ENCODE measurements at places on chromosomes 6 and 20.

- DNase-seq: no peak
Measured at GRCh38 chr6:143698759-143699429, 21.1 kb downstream of the PHACTR2 start.

- no peak for DNase-seq
Measured at GRCh38 chr6:69813508-69813907, 16.7 kb upstream of the LMBRD1 start.

GRCh38 chr20:16395366-16395765 lies 177.9 kb downstream of the KIF16B start:
- no peak for DNase-seq

GRCh38 chr6:139962654-139963347 lies 588.4 kb upstream of the CITED2 start:
- no peak for DNase-seq

- DNase-seq: no peak
Measured at GRCh38 chr20:52313341-52313963, 121.9 kb upstream of the ZFP64 start.

- DNase-seq: no peak
Measured at GRCh38 chr6:36169023-36170007, 27.2 kb upstream of the BRPF3 start.

DNA sequence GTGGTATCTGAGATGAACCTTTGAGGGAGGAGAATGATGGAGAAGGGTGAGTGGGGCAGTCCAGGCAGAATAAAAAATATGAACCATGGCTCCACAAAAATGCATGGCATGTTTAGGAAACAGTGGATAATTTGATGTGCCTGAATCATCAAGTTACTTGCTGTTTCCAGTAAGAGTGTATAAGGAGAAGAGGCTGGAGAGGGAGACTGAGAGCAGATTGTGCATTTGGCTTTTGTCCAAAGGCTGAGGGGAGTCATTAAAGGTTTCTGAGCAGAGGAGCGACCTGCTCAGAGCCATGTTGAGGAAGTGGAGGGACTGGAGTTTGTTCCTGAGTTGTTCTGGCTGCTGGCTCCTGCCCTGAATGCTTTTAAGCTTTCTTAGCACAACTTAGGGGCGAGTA lies 6.1 kb downstream of the MMP24 start:
- no peak for DNase-seq

- DNase-seq: peak; percentile 46
Measured at GRCh38 chr20:25294459-25295385, 46.8 kb downstream of the PYGB start.

DNA sequence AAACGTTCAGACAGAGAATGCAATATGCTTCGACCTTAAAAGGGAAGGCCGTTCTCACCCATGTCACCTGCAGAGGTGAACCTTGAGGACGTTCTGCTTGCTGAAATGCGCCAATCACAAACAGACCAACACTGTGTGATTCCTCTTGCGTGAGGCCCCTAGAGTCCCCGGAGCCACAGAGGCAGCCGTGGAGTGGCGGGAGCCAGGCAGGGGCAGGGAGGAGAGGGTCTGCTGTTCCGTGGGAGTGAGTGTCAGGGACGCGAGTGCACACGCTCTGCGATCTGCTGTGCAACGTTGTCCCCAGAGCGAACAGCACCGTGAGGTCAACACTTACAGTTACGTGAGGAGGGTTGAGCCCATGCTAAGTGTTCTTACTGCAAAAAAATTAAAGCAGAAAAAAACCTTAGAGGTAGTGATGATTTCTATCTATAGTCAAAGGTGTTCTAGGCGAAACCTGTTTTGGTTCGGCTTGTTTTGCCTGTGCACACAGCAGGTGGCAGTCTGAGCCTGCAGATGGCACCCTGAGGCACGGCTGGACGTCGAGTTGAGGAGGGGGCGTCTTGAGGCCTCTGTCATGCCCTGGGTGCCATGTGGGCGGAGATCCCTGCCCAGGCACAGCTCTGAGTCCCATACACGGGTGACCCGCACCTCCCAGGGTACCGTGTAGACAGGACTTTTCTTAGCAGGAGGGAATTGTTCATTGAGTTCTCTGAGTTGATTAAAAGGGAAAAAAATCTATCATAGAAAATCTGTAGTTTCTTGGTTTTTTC lies 71.7 kb upstream of the FRMD1 start:
- no peak for DNase-seq

DNA sequence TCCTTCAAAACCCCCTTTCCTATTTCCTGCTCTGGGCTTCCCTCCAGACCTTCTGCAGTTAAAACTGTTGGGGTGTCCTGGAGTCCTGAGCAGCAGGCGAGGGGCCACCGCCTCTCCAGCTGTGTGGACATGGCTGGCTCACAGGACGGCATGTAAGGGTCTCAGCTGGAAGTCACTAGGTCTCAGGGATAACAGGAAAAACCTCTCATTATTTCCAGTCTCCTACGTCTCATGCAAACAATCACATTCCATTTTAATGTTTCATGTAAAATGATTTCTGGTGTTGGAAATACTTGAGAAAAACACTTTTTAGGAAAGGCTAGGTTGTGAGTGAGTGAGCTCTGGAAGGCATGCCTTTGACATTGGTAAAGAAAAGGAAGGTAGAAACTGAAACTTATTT lies 158.7 kb downstream of the SCML4 start:
- DNase-seq: no peak

DNA sequence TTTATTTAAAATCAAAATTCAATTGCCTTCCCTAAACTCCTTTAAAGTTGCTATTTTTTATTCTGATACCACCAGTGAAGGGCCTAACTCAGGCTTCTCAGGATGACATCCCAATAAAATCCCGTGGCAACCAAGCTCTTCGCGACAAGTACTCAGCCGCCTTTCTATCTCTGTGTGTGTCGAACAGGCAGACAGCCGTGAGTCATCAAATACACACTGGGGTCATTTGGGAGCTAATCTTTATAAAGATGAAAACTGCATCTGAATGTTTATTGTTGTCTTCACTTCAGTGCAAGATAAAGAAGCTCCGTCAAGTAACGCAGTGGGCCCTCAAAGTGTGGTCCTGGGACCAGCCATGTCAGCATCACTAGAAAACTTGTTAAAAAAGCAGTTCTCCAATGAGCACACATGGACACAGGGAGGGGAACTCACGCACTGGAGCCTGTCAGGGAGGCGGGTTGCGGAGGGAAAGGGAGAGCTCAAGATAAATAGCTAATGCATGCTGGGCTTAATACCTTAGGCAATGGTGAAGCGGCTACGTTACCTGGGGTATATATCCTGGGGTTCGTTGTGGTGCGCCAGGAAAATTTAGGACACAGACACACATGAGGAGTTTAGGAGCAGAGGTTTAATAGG lies 119.3 kb downstream of the RNF144B start:
- no peak for DNase-seq

GRCh38 chr6:135906542-135906941 lies 55.0 kb downstream of the PDE7B start:
- no peak for DNase-seq

- peak; percentile 11 for DNase-seq
Measured at GRCh38 chr6:118283766-118284165, 264.3 kb upstream of the PLN start.

DNA sequence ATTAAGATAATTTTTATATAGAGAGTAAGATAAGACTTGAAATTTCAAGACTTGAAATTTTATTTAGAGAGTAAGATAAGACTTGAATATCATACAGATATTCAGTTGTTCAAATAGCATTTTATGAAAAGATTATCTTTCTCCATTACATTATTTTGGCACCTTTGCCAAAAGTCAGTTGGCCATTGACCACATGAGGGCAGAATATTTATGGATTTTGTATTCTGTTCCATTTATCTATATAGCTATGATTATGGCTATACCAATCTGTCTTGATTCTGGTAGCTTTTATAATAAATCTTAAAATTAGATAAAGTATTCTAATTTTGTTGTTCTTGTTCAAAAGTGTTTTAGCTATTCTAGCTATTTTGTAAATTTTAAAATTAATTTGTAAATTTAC lies 537.9 kb upstream of the GJE1 start:
- DNase-seq: no peak

DNA sequence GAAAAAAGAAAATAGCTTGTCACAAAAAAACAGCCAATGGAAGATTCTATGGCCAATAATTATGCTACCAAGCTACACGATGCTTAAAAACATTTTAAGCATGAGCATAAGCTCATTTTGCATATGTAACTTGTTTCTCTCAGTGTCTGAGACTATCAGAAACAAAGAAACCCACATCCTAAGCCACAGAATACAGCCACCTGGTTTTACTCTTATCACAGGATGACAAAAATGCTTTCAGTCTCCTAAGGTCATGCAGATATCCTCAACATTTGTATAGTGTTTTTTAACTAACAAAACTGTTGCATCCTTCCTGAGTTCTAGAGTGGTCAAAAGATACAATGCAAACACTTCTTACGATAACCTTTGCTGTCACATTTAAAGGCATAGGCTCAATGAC lies 172.1 kb upstream of the RUNX2 start:
- DNase-seq: no peak

GRCh38 chr20:15081261-15081660 lies 743.8 kb upstream of the FLRT3 start:
- DNase-seq: no peak

GRCh38 chr6:36247693-36248092 lies 22.2 kb upstream of the PNPLA1 start:
- DNase-seq: no peak

DNA sequence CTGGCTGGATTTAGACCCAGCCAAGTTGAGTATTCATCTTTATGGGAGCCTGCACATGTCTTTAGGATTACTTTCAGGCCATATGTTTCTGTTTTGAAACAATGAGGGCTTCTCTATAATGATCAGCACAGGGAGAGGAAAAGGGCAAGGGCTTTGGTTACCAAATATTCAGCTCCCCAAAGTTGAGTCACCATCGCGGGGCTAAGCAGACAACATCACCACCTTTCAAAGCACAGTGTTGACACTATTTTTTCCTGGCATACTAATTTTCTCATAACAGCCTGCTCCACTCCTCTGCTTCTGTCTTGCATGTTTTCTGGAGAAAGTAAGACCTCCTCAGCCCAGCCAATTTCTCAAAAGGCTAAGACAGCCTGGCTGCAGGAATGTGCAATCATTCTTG lies 4.9 kb downstream of the SCML4 start:
- no peak for DNase-seq

GRCh38 chr6:154605178-154605881 lies 94.8 kb upstream of the CNKSR3 start:
- DNase-seq: no peak

DNA sequence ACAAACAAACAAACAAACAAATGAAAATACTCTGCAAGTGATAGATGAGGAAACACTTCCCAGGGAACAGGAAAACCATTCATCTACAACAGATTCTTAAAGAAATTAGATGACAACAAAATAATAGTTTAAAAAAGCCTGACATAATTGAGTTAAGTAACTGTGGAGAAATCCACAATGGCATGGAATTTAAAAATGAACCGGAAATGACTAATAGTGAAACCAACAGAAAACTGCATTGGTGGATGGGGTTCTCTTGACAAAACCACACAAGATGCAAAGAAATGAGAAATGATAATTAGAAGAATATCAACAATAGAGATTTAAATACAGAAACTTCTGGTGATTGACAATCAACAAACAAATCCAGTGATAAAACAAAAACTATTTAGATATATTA lies 785.6 kb downstream of the QKI start:
- DNase-seq: no peak

All from stimulated activated CD8-positive, alpha-beta memory T cell treated with anti-CD3 and anti-CD28 coated beads, Interleukin-4, amount 100 ng/mL, for 24 hours (primary cell).